K562 (cell line): ENCODE measurements at places on chromosomes 7 and 10. TPM values are rescaled to one million over a fixed set of nuclear protein-coding genes. Genes with fewer than 3 reads are reported as not detected.

DNA sequence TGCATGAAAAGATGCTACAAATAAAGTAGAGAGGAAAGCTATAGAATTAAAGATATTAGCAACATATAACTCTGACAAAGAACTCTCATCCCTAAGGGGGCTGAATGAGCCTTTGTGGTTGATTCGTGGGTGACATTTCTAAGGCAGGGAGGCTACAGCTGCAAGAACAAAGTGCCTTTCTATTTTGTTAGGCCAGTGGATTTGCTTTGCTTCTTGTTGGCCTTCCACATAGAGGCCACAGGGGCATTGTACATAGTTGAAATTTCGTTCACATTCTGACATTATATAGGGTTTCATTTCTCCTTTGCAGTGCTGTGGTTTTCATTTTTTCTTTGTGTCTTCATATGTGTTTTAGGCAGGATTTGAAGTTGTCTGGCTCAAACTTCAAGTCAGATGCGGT lies 819.2 kb upstream of the C7orf33 start:
- no peak for DNase-seq
- H3K27ac ChIP-seq = no peak overlapping the region
- no peaks in the 10 kb centered on the region for H3K4me1 ChIP-seq

GRCh38 chr7:40205992-40206391 lies 71.2 kb downstream of the SUGCT start:
- no peaks in the 10 kb centered on the region for H3K4me1 ChIP-seq
- no peak for DNase-seq
- no peak overlapping the region for H3K27ac ChIP-seq
- peaks cover 7% of the 10 kb centered on the region; the same call in 1 of the 2 replicates for H3K27me3 ChIP-seq
- no peaks in the 10 kb centered on the region for H3K36me3 ChIP-seq
- no peak overlapping the region for H3K4me3 ChIP-seq

DNA sequence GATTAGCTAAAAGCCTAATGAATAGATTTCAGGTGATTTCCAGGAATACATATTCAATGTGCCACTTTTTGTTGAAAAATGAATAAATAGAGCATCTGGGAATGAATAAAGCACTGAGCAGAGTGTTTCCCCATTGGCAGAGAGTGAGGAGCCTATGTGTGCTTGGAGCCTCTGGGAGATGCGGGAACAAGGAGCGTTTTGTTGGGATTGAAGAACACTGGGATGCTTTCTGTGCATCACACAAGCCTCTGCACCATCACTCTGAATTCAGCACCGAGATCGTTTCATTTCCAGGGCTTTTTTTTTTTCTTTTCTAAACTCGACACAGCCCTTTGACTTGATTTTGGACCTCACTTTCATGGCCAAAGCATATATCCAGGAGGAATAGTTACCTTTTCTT lies 111.4 kb downstream of the BAMBI start:
- no peak overlapping the region for H3K4me3 ChIP-seq
- no peak overlapping the region for H3K27ac ChIP-seq
- no peaks in the 10 kb centered on the region for H3K36me3 ChIP-seq
- no peaks in the 10 kb centered on the region for H3K27me3 ChIP-seq

Gene AGR2
- 0.66 and 0.98 TPM in 2 replicates for total RNA-seq

GRCh38 chr7:5450549-5451327 lies 27.1 kb upstream of the TNRC18 start:
- H3K4me3 ChIP-seq = no peak overlapping the region
- H3K27ac ChIP-seq = no peak overlapping the region
- no peaks in the 10 kb centered on the region for H3K36me3 ChIP-seq
- H3K27me3 ChIP-seq = no peaks in the 10 kb centered on the region
- H3K4me1 ChIP-seq = peaks cover 52% of the 10 kb centered on the region

Gene COL26A1
- total RNA-seq = 0.09 and 0.16 TPM in 2 replicates

Gene PRSS58
- not detected in 2 replicates for total RNA-seq
